ENCODE measurements at places on chromosomes 2 and 18.

DNA sequence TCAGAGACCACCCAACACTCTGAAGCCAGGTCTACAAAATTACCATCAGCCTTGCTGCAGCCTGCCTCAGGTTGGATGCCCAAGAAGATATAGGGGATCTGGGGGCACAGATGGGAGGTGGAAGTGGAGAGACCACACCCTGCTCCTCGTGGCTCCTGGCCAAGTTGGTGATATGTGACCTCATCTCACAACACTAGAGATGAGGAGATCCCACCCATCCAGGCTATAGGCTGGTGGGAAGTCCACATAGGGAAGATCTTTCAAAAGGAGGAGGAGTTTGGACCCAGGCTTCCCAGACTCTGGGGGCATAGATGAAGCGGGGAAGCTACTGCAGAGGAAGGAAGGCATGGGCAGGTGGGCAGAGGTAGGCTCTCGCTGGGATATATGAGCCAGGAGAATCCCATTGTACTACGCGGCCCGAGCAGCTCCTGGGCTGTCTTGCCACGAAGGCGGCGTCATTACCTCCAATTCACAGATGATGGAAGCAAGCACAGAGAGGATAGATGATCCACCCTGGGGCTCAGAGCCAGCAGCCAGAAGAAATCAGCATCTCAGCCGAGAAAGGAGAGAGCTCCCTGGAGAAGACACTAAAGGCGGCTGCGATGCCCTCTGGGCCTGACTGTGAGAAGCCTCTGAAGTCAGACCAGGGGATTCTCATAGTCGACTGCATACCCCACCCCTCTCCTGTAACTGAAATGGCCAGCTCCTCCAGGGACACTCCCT, 96.0 kb downstream of the RHOB start:
- no peak for DNase-seq

DNA sequence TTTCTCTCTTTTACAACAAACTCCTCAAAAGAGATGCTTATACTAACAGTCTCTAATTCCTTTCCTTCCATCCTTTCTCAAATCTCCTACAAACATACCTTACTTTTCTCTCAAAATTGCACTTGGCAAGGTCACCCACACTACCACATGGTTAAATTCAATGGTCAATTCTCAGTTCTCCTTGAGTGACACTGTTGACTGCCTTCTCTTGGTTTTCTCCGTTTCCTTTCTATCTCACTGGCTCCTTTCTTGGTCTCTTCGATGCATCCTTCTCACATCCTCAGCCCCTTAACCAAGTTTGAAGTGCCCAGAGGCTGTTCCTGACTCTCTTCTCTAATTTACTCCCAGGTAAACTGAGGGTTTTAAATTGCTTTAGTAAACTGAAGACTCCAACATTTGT, 12.5 kb downstream of the C1D start:
- no peak for DNase-seq

GRCh38 chr2:130287656-130288026, 55.1 kb upstream of the IMP4 start:
- no peak for DNase-seq

DNA sequence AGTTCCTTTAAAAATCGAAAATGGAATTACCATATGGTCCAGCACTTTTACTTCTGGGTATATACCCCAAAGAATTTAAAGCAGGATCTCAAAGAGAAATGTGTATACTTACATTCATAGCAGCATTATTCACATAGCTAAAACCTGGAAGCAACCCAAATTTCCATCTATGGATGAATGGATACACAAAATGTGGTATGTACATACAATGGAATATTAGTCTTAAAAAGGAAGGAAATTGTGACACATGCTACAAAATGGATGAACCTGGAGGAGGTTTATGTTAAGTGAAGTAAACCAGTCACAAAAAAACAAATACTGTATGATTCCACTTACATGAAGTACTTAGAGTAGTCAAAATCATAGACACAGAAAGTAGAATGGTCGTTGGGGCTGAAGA, 147.9 kb upstream of the LTBP1 start:
- peak; percentile 8 for DNase-seq

- DNase-seq: no peak
These were observed 286.7 kb upstream of the SLC39A10 start for GRCh38 chr2:195370167-195370943.

GRCh38 chr2:134290358-134290757, 36.5 kb downstream of the MGAT5 start:
- DNase-seq: no peak

- DNase-seq: peak; percentile 71
These were observed 97.6 kb downstream of the WDR7 start for GRCh38 chr18:56748698-56749268.

DNA sequence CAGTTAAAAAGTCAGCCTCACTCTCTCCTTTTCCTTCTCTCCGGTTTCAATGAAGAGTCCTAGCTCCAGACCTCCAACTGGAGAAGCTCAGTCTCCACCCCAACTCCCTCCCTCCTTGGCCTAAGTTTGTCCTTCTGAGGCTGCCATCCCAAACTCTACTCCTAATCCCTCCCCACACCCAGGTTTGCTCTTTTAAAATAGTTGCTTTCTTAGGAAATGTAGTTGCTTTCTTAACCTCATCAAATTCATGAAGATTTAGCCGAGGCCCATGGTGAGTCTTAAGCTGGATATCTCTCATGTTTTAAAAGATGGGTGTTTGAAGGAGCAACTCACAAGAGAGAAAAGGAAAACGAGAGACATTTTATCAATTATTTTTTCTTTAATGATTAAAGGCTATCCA, 937 bp upstream of the LANCL1 start:
- DNase-seq: peak; percentile 80

GRCh38 chr2:17867133-17867532, 11.3 kb upstream of the KCNS3 start:
- no peak for DNase-seq

GRCh38 chr2:175233135-175233719, 51.7 kb upstream of the ATP5MC3 start:
- DNase-seq: peak; percentile 32

- DNase-seq: no peak
These were observed 385.0 kb upstream of the KLHL29 start for GRCh38 chr2:22999951-23000350.

DNA sequence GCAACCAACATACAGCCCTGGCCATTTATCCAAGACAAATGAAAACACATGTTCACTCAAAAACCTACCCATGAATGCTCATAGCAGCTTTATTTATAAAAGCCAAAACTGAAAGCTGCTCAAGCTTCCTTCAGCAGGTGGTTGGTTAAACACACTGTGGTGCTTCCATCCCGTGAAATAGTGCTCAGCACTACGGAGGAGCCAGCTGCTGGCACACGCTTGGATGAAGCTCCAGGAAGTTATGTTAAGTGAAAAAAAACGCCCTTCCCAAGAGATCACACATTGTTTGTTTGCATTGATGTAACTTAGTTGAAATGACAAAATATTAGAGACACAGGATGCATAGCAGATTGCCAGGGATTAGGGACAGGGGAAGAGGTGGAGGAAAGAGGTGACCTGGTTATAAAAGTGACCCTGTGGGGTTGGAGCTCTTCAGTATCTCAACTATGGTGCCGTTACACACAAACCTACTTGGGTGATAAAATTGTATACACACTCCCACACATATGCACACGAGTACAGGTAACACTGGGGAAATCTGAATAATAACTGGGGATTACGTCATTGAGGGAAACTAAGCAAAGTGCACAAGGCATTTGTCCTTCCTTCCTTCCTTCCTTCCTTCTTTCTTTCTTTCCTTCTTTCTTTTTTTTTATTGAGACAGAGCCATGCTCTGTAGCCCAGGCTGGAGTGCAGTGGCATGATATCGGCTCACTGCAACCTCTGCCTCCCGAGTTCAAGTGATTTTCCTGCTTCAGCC, 6.2 kb upstream of the ALPG start:
- no peak for DNase-seq

DNA sequence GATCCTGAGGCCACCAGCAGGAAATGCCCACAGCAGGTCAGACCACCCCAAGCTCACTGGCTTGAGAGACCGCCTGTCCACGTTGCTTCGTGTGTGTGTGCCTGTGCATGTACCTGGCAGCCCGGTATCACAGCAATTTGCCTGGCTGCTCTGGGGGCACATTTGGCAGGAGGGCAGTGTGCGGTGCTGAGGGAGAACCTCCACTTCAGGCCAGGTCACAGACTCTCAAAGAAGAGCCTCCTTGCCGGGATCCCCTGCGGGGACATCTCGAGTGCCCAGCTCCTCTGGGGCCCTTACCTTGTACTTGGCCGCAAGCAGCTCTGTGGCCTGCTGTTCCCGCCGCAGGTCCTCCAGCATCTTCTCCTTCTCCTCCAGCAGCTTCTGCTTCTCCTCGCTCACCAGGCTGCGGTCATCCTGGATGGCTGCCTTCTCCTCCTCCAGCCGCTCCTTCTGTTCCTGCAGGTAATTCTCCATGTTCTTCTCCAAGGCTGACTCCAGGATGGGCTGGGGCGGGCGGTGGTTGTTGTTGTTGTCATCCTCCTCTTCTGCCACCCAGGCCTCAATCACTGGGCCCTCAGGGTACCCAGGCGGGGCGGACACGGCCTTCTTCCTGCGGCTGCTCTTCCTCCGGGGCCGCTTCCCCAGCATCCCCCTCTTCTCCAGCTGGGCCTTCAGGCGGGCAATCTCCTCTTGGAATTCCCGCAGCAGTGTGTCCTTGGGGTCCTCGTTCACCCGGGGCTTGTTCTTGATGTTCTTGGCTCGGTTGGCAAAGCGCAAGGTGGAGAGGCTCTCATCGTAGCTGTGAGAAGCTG, 2.0 kb downstream of the KIF3C start:
- no peak for DNase-seq

- DNase-seq: no peak
These were observed 71.5 kb downstream of the CDC42EP3 start for GRCh38 chr2:37599688-37600525.

GRCh38 chr2:160052531-160052930, 9.9 kb downstream of the PLA2R1 start:
- no peak for DNase-seq

GRCh38 chr2:46706264-46706983, 209.2 kb downstream of the MCFD2 start:
- peak; percentile 35 for DNase-seq

GRCh38 chr2:53234548-53234903, 533.1 kb upstream of the CHAC2 start:
- DNase-seq: no peak

DNA sequence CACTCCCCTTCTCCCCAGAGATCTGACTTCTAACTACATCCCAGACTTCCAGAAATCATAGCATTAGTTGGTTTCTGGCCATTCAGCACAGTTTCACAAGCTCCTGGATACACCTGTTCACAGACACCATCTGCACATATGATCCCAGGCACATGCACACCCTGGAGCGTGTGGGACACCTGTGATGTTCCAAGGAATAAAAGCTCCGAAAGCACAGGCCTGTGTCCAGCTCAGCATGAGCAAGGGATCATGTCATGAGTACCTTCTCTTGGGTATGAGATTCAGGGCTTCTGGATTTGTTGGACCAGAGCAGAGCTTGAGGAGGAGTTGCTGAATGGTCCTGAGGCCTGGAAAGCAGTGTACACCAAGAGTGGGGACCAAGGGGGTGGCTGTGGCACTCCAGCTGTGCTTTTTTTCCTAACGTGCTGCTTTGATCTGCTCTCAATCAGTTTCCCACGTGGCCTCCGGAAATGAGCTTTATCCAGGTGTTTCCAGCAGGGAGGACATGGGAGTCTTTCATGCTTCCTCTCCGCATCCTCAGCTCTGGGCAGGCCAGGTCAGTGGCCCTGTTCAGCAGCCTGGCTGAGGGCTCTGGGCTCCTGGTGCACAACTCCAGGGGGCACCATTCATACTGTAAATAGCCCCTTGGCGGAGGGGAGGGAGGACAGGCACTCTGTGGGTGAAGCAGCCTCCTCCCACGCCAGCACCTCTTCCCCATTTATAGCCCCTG, 1.8 kb downstream of the DYSF start:
- no peak for DNase-seq

- no peak for DNase-seq
These were observed 53.7 kb upstream of the HDAC4 start for GRCh38 chr2:239454507-239454906.

DNA sequence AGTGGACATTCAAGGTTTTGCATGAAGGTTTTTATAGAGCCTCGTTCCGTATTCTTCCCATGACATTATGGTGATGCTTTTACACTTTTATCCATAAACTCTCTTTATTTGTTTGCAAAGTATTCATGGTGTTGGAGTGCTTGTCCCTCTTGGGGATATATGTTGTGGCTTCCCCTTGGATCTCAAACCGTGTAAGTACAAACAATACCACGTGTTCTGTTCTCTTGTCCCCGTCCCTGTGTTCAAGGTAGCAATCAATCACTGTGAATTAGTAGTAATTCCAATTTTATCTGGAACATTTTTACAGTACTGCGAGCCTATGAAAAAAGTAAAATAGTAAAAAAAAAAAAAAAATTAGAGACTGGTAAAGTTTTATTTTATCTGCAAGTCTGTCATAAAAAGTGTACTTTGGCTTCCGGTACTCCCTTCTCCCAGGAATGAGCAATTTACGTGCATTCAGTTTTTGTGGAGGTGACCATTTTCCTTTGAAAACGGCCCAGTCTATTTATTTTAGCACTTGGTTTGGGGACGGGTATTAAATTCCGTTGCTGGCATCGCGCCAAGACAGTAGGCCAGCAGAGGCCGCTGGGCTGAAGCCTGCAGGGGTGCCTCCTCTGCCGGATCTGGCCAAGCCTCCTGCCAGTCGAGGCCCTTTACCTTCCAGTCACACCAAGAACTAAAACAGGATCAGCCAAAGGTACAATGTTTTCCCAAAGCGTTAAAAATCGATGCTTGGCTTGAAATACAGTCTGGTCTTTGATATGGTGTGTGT, 175.7 kb downstream of the SOCS6 start:
- peak; percentile 49 for DNase-seq

- peak; percentile 8 for DNase-seq
These were observed 138.3 kb downstream of the CDH20 start for GRCh38 chr18:61471541-61471940.

DNA sequence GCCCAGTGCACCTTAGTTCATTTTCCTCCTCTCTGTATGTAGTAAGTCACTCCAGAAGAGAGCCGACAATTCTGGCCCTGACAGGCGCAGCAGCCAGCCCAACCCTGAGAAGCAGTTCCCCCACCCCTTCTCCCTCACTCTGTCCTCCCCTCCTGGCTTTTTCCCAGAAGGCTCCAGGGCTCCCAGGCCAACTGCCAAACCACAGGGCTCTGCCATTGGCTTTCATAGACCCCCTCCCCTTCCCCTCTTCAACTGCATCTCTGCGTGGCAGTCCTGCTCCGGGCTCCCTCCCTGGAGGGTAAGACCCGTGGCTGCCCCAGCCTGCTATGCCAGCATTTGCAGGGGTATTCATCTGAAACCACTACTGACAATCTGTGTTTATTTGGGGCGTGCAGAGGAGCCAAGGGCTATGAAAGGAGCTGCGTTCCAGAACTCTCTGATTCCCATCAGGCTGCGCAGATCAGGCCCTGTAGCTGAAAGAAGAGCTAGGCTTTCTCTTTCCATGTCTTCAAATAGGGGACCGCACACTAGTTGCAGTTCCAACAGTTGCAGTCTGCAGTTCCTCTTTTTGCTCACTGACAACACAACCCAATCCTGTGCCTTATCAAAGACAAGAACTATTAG, 388.6 kb upstream of the TNP1 start:
- peak; percentile 69 for DNase-seq

GRCh38 chr2:120758181-120759144, 22.8 kb downstream of the GLI2 start:
- DNase-seq: peak; percentile 95
